Heart left ventricle (tissue), 16 donors: ENCODE measurements at places on chromosomes 6 and 20. TPM values are rescaled to one million over a fixed set of nuclear protein-coding genes. Genes with fewer than 3 reads are reported as not detected.

The CDKN1A gene
- 75.1 TPM for total RNA-seq

The CRISP2 gene
- total RNA-seq = not detected

The CNBD2 gene
- 3.6 TPM for total RNA-seq

The PSMB1 gene
- 235 TPM for total RNA-seq

The HDGFL1 gene
- total RNA-seq = not detected

The AKAP12 gene
- 30.7 TPM for total RNA-seq

The TRAPPC3L gene
- not detected for total RNA-seq

The ARMH2 gene
- not detected for total RNA-seq

The BHLHE23 gene
- total RNA-seq = not detected

The GLP1R gene
- 6.4 TPM for total RNA-seq

The OR2J3 gene
- total RNA-seq = not detected
